ENCODE measurements at places on chromosomes 5 and 9.
A peak's percentile ranks its signal among the peaks of the same experiment; 100 is the strongest.

GRCh38 chr9:129596541-129597331 lies 24.2 kb downstream of the C9orf50 start:
- peak; percentile 98 for DNase-seq

DNA sequence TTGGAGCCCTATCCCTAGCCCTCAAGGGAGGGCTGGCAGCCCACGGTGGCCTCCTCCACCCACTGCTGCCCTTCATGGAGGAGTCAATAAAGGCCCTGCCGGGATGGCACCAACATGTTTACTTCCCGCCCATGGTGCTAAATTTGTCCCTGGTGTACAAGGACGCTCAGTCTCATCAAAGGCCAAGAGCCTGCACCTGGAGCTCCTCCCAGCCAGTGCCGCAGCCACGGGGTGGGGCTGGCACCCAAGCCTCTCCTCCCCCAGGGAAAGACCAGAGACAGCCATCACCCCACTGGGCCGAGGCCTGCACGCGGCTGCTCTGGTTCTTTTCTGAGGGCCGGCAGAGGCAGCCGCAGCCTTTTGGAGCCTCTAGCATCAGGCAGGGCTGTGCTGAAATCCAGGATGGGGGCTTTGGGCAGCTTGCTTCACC lies 34.8 kb upstream of the RXRA start:
- no peak for DNase-seq

GRCh38 chr9:129036241-129036922 lies at the start of gene MIGA2:
Gene MIGA2, plus strand, starts transcription at chr9:129036626. Its CDS starts 3,969 bp downstream, at chr9:129040595.
- DNase-seq, result peak; percentile 99

- no peak for DNase-seq
Measured at GRCh38 chr5:173001229-173001841, 17.8 kb downstream of the ATP6V0E1 start.

DNA sequence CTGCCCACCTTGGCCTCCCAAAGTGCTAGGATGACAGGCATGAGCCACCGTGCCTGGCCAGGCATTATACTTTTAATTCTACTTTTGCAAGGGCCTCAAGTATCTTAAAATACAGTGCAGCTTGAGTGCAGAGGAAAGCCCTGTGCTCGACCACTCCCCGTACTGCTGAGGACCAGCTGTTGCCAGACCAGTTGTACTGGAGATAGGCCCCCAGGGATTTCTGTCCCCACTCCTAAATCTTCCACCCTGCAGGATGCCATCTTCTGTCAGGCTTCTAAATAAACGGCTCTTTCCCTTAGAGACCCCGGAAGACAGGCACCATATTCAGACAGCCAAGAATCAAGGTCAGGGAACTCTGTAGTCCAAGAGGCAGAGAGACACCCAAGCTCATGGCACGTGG lies 16.6 kb upstream of the PSMD5 start:
- no peak for DNase-seq

GRCh38 chr9:5842929-5843793 lies 10.2 kb upstream of the ERMP1 start:
- DNase-seq, result no peak

- DNase-seq, result peak; percentile 84
Measured at GRCh38 chr9:133127340-133127981, 6.4 kb upstream of the RALGDS start.

DNA sequence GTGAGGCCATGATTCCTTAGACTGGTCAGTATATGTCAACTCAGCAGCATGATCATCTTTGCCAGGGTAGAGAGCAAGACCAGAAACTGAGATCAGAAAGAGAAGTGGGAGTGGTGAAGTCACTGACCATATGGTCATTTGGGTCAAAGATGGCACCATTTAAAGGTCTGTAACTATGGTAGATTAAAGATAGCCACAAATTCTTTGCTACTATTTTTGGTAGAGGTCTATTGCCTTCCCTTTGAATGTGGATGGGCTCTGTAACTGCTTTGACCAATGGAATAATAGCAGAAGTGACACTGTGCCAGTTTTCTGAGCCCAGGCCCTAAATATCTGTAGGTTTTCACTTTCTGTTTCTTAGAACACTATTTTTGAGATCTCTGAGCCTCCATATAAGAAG lies 117.6 kb downstream of the PCSK1 start:
- no peak for DNase-seq

DNA sequence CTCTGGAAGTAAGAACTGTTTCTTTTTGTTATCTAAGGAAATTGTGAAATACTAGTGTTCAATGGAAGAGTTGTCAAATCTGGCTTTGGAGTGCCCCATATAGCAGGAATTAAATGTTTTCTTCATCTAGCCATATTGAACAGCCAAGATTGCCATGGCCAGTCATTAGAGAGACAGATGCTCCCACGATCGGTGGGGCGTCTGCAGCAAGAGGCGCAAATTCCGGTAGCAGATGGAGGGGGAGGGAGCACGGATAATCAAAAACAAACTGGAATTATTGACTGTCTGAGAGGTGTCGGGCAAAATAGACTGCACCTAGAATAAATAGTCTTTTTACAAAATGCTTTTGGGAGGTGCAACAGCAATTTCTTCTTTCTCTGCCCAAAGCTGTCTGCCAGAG lies 139.1 kb upstream of the FSTL4 start:
- DNase-seq, result no peak

GRCh38 chr5:106530150-106530549 lies 1140.6 kb downstream of the EFNA5 start:
- no peak for DNase-seq

DNA sequence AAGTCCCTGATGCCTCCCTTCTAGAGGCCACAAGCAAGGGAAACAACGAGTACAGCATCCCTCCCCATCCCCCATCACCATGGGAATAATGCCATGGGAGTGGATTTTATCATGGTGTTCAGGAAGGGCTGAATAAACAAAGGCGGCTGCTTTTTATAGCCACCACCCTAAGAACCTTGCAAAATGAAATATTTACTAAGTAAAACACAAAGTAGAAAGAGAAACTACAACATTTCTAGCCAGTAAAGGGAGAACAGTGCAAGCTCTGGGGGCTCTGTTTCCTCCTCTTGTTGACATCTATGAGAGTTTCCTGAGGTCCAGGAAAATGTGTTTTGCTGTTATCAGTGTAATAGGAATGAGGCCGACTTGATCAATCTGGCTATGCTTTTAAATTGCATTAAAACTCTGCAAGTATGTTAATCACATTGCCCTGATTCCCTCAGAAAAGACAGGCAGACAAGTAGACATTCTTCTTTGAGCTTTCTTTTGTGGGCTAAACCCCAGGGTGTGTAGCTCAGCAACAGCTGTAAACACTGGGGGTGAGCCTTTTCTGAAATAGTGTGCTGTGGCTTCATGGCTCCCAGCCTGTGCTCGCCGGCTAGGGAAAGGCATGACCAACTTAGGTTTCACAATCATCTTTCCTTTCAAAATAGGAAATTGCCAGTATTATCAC lies 31.1 kb downstream of the SV2C start:
- no peak for DNase-seq

- no peak for DNase-seq
Measured at GRCh38 chr9:38361473-38361850, 31.0 kb upstream of the ALDH1B1 start.

GRCh38 chr5:93275376-93275775 lies 305.6 kb downstream of the NR2F1-AS1 start:
- DNase-seq, result no peak

GRCh38 chr9:74444369-74444768 lies 52.8 kb upstream of the RORB start:
- no peak for DNase-seq

DNA sequence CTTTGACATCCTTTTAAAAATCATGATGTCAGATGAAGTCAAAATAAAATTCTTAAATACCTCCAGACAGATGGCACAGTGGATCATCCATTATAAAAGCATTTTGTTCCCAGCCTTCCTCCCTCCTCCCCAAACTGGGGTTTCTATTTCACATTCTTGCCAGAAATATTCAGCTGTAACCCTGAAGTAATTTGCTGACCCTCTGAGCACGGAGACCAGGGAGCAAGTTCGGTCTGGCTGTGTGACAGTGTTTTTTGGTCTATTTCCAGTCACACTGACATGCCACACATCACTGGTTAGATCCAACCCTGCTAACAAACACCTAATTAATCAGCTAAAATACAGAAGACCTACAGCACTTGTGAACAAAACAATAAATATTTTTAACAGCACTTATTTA lies 126.2 kb upstream of the DMRT1 start:
- no peak for DNase-seq

DNA sequence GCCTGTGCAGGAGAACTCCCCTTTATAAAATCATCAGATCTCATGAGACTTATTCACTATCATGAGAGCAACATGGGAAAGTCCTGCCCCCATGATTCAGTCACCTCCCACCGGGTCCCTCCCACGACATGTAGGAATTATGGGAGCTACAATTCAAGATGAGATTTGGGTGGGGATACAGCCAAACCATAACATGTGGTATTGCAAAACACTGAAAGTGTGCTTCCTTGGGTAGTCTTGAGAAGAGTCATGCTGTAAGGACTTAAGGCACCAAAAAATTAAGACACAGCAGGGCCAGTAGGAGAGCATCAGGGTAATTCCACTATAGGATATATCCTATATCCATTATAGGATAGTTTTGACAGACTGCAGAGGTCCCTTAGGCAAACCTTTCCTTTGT lies 29.4 kb upstream of the GDNF start:
- DNase-seq, result no peak

DNA sequence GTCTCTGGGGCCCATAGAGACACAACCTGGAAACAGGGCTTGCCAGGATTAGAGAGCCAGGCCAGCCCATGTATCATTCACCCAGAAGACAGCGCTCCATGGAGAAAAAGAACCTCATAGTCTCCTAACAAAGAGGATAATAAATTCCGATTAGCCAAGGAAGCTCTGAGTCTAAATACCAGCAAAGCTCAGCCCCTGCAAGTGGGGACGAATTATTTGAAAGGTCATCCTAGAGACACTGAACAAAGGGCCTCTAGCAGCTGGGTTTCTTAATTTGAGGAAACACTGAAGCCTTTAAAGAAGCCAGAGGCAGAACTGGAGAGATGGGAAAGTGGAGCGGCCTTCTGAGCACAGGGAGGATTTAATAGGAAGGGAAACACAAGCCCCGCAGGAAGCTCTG lies 287.1 kb upstream of the ZNF462 start:
- DNase-seq, result no peak

- DNase-seq, result no peak
Measured at GRCh38 chr9:38768351-38768761, 48.4 kb upstream of the FAM240B start.

DNA sequence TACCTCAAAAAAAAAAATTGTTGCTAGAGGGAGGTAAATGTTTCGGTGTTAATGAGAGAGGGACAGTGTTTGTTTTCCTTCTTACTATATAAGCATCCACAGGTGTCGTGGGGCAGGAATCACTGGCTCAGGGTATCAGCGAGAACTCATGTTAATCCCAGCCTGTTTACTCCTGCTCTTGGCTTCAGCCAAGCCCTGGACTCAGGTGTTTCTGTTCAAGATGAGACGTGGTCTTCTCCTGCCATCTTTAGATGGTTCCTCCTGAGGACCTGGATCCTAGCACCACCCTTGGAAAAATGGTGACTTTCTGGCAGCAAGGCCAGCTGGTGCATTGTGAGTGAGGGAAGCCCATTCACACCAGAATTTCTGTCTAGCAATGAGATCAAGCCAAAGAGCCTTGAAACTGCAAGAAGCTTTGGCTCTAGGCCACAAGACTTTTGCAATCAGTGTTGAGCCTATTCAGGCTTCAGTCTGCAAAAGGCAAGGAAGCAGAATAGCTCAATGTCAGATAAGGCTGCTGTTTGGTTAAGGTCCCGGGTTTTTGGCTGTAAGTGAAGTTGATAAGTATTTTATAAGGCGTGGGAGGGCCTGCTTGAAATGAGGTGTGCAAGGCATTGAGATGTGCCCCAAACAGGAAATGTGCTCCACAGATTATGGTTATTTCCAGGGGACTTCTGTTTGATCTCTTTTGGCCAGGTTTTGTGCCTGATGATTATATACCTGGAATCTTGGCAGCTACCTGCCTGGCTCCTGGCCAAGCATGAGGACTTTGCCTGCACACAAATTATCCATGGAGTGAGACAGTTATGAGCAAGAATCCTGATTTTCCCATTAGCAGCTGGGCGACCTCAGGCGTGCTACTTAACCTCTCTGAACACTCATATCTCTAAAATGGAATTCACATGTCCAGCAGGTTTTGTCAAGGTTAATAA lies 99.8 kb downstream of the TENT4A start:
- no peak for DNase-seq

GRCh38 chr5:164002214-164002613 lies 496.8 kb downstream of the MAT2B start:
- DNase-seq, result no peak

GRCh38 chr9:129910628-129911567 lies 75.6 kb downstream of the USP20 start:
- DNase-seq, result peak; percentile 95

- no peak for DNase-seq
Measured at GRCh38 chr5:3362606-3362910, 233.1 kb upstream of the IRX1 start.

DNA sequence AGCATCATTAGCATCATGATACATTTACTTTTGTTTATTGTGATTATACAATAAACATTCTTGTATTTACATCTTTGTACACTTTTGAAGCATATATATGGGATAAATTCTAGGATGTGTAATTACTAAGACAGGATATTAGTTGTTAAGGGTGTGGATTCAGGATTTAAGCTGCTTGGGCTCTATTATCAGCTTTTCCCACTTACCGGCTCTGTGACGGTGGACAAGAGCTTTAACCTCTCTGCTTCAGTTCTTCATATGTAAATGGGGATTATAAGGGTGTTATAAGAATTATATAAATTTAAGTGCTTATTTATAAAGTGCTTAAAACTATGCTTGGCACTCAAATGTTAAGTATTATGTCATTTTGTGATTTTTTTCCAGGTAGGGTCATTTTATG lies 131.1 kb downstream of the FER start:
- no peak for DNase-seq

DNA sequence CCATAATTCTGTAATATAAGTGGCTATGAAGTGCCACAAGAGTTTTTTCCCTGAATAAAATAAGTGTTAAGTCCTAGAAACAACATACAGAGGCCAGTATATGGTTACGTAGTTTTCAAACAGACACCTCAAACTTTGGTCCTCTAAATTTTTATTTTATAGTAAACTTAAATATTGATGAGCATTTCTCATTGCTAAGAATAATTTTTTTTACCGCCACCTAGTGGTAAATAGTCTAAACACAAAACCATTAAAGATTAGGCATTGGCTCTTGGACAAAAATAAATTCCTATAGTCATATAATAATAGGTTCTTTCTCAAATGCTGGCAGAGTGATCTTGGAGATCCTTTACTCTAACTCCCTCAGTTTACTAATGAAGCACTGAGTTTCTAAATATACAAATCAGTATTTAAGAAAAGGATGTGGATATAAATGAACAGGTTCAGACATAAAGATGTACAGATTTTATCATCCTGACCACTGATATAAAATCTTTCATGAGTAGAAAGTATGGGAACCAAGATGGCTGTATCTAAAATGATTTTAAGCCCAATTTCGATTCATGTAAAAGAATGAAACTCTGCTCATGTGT lies 136.2 kb downstream of the FANCC start:
- no peak for DNase-seq

DNA sequence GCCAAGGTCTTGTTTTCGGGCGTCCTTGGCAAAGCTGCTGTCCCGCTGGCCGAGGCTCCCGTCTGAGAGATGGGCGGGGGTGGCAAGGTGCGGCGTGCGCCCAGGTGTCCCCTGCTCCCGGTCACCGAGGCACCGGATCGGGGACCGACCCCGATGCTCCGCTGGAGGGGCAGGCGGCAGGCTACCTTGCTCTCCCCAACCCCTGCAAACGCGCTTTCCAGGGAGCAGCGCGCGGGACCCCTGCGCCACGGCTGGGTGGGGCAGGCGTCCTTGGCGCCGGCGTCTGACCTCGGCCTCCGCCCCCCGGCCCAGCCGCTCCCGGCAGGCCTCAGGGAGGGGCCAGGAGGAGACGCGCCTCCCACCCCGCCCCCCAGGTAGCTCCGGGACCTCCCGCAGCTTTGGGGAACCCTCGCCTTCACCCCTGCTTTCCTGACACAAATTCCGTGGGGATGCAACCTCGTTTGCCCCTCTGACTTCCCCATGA lies 551 bp downstream of the N4BP3 start:
- DNase-seq, result no peak

All from SW480 (cell line).